ENCODE measurements at places on chromosomes 6 and 20.

DNA sequence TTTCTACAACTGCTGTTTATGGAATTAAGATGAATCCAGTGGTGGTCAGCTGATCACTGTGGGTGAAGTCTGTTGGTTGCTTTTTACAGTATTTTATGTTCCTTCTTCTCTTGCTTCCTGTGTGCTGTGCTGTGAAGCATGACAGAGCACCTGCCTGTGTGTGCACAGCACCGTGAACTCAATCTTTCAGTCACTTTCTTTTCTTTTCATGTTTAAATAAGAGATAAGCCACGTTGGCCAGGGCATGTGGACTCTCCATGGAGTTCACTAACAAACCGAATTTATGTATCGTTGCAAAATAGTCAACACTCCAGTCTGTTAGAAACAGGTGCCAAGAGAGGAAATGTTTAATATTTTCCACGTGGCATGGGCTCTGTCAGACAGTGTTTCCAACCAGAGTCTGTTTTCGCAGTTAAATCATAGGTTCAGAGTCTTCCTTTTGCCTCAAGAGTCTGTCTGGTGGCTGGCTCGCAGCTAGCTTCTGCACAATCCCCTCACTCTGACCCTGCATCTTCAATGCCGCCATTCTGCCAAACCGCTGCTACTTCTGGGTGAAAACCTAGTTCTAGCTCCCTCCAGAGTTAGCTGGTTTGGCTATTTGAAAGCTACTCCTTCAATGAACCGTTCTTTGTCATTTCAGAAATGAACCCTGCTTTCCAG, 73.2 kb downstream of the QRSL1 start:
- no peak for DNase-seq

DNA sequence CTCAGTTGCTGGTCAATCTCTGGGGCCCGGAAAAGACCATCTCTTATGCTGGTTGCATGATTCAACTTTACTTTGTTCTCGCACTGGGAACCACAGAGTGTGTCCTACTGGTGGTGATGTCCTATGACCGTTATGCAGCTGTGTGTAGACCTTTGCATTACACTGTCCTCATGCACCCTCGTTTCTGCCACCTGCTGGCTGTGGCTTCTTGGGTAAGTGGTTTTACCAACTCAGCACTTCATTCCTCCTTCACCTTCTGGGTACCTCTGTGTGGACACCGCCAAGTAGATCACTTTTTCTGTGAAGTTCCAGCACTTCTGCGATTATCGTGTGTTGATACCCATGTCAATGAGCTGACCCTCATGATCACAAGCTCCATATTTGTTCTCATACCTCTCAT, 4.3 kb downstream of the OR2J3 start:
- DNase-seq: no peak

DNA sequence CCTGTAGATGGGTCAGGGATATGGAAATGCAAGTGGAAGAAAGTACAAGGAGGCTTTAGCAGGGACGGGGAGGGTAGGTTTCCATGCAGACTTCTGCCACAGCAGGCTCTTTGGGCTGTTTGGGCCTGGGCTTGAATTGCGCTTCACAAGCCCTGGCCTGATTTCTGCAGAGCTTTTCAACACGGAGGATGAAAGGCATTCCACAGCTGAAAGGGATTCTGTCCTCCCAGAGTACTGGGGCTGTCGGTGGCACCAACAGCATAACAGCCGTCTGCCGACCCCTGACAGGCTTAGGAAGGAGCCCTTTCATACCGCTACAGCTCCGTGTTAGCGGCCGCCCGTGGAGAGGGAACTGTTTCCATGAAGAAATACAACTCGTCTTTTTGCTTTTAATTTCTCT, 22.9 kb upstream of the TBC1D7 start:
- no peak for DNase-seq

DNA sequence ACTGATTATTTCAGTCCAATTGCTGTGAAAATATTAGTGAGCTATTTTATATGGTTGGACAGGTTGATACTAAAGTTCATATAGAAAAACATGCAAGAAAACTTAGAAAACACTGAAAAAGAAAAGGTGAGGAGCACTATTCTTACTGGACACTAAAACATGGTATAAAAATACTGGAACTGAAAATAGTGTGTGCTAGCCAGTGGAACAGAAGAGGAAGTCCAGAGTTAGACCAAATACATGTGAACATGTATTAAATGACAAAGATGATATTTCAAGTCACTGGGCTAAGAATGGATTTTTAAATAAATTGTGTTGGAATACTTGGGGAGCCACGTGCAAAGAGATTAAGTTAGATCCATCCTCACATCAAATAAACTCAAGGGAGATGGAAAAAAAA, 218.5 kb downstream of the TMEM242 start:
- no peak for DNase-seq

GRCh38 chr20:48773837-48774418, 53.9 kb downstream of the PREX1 start:
- no peak for DNase-seq

GRCh38 chr6:170480050-170480692, 72.9 kb downstream of the PSMB1 start:
- DNase-seq: no peak

DNA sequence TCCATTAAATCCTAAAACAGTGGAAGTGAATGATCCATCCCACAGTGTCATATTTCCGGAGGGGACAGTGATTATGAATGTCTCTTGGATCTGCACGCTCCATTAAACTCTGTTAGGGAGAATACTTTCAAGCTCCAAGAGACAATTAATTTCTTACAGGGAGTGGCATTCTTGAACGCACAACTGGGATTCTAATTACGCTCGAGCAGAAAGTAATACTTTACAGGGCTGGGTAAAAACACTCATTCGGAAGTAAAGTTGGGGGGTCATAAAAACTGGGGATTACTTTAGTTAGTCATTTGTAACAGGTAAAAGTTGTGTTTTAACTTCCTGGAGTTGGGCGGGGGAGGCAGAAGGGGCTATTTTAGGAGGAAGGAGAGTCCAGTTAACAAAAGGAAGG, 151.8 kb downstream of the ZFP64 start:
- no peak for DNase-seq

DNA sequence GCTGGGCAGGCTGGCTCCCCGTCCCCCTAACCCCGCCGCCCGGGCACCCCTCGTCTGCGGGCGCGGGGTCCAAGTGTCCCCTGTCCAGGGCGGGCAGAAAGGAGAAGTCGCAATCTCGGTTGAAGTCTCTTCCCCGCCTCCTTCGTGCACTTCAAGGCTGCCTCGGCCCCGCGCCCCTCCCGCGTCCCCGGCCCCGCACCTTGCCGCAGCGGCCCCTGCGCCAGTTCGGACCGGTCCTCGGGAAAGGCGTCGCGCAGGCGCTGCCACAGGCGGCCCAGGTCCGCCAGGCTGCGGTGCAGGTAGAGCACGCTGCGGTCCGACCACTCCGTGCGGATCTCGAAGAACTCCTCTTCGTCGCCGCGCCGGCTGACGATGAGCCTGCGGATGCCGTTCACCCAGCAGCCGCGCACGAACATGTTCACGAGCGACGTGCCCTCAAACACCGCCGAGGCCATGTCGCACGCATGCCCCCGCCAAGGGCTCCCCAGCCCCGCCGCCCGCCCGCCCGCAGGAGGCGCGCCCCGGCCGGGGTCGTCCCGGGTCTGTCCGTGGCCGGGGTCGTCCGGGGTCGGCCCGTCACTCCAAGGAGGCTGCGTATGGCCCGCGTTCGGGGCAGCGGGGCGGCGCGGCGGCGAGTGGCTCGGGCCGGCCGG, at the start of gene PXDC1:
PXDC1 (minus strand) TSS at position 637 of the 653 bp plus-strand sequence; CDS start at position 455, 182 bp downstream.
- no peak for DNase-seq

DNA sequence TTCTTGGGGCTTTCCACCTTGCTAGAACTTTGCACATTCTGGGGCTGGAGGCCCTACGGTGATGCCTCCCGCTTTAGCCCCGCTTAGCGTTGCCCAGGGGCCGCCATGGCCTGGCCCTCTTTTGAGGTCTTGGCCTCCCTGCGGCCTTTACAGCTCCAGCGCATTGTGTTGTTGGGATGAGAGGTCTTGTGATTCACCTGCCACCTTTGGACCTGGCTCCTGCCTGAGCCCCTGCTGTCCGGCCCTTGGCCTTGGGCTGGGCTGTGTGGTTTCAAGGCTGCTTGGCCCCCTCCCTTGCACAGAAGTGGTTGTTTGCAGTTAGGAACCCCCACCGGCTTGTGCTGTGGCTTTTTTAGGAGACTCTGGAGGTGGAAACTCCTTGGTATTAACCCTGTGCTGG, 61.0 kb upstream of the CDH4 start:
- no peak for DNase-seq
